ENCODE measurements at places on chromosomes 12 and 14.

- DNase-seq, result no peak
Measured at GRCh38 chr14:84375235-84375634, 1154.7 kb upstream of the FLRT2 start.

- no peak for DNase-seq
Measured at GRCh38 chr14:55771242-55771981, 191.4 kb downstream of the KTN1 start.

DNA sequence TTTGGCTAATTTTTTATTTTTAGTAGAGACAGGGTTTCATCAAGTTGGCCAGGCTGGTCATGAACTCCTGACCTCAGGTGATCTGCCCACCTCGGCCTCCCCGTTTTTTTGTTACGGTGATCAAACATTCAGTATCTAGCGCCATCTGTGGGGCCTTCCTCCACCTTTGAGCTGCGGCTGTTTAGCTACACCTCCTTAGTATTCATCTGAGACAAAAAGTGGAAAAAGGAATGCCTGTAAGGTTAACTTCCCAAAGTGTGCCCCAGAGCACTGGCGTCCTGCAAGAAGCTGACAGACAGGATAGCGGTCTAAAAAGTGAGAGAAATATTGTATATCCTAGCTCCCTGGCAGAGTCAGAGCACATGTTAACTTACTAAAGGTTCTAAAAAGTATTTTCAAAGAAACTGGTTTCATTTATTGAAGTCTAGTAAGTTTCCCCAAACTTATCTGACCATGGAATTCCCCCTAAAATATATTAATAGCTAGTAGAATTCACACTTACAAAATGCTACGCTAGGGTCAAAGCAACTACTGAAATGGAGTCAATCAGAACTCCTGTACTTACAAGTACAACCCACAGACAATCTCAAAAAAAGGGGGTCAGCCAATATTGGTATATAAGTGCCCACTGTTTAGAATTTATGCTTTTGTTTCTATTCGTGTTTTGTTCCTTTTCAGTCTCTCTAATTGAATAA, 59.1 kb downstream of the DUSP16 start:
- DNase-seq, result peak; percentile 24

DNA sequence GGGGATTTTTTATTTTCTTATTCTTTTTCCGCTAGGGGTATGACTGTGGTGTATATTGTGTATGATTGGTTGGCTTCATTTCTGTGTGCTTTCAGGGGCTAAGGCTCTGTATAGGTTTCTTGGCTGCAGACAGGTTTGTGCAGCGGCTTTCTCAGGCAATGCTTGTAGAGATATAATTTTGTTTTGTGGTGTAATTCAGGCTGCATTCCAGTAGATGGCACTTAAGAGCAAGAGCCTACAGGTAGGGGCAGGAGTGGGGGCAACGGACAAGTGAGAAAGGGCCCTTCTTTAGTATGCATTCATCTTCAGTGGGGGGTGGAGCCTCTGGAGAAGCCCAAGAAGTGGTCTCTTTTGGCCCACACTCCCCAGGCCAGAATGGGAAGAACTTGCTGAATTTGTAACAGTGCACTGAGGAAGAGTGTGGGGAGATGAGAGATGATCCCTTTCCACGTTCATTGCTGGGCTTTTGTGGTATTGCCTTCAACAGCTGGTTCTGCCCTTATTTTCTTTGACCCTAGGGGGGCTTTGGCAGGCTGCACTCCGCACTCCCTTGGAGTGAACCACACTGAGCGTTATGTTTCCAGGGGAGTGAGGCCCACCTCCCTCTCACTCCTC, 78.6 kb downstream of the IFNG-AS1 start:
- no peak for DNase-seq

- no peak for DNase-seq
Measured at GRCh38 chr12:113899561-113900471, 66.3 kb downstream of the RBM19 start.

DNA sequence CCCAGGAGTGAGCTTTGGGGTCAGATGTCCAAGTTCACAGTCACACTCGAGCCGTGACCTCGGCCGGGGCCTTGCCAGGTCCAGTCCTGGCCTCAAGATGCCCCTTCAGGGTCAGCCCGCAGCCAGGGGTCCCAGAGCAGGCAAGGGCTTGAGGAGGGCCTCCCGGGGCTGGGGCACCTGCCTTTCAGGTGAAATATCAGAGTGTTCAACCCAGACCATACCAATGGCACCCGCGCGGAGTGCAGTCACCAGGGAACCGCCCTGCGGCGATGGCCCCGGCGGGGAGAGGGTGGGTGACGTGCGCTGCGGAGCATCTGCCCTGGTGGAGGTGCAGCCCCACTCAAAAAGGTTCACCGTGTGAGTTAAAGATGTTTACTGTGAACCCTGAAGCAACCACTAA, 16.9 kb downstream of the LRCOL1 start:
- DNase-seq, result no peak

- DNase-seq, result no peak
Measured at GRCh38 chr14:78383060-78383459, 212.9 kb downstream of the NRXN3 start.

- DNase-seq, result no peak
Measured at GRCh38 chr14:55711175-55711811, 131.3 kb downstream of the KTN1 start.

DNA sequence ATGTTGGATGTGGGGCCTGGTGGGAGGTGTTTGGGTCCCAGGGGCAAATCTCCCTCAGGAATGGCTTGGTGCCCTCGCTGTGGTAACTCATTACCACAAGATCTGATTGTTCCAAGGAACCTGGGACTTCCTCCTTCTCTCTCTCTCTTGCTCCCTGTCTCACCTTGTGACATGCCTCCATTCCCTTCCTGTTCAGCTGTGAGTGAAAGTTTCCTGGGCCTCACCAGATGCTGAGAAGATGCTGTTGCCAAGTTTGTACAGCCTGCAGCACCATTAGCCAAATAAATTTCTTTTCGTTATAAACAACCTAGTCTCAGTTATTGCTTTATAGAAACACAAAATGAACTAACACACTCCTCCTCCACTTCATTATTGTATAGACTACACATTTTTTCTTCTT, 759.8 kb upstream of the MDGA2 start:
- no peak for DNase-seq

DNA sequence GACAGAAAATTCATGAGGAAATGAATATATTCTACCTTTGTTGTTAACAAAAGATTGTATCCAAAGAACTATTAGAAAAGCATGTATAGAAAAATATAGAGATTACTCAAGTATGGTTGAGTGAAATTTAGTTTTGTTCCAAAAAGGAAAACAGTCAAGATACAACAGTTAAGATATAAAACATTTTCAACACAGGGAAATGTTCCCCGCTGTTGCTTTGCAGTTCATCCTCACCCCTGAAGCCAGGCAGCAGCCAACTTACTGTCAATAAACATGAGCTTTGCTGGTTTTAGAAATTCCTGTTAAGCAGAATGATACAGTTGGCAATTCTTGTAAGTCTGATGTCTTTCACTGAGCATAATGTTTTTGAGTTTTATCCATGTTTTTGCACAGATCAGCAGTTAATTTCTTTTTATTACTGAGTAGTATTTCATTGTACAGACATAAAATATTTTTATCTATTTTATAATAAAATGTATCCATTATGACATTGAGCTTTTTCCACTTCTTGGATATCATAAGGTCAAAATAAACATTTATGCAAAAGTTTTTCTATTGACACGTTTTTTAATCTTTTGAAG, 1.2 kb upstream of the CLEC2B start:
- no peak for DNase-seq

- no peak for DNase-seq
Measured at GRCh38 chr12:62841846-62842245, 93.1 kb downstream of the PPM1H start.

DNA sequence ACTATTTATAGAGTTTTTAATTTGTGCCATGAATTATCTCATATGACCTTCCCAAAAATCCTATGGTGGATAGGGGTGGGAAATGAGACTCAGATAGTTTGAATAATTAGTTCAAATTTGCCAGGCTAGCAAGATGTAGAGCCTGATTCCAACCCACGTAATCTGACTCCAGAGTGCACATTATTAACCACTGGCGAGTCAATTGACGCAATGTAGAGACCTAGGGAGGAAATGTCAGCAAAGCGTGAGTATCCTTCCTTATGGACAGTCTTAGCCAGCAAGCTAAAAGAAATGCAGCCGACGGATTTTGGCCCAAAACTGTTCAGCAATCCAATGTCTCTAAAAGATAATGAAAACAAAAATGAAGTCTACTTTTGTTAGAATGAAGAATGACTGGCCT, 193.3 kb upstream of the KRR1 start:
- no peak for DNase-seq

- no peak for DNase-seq
Measured at GRCh38 chr12:104006929-104007328, 41.3 kb downstream of the TDG start.

GRCh38 chr14:74275241-74275841, 27.4 kb downstream of the ABCD4 start:
- DNase-seq, result no peak

DNA sequence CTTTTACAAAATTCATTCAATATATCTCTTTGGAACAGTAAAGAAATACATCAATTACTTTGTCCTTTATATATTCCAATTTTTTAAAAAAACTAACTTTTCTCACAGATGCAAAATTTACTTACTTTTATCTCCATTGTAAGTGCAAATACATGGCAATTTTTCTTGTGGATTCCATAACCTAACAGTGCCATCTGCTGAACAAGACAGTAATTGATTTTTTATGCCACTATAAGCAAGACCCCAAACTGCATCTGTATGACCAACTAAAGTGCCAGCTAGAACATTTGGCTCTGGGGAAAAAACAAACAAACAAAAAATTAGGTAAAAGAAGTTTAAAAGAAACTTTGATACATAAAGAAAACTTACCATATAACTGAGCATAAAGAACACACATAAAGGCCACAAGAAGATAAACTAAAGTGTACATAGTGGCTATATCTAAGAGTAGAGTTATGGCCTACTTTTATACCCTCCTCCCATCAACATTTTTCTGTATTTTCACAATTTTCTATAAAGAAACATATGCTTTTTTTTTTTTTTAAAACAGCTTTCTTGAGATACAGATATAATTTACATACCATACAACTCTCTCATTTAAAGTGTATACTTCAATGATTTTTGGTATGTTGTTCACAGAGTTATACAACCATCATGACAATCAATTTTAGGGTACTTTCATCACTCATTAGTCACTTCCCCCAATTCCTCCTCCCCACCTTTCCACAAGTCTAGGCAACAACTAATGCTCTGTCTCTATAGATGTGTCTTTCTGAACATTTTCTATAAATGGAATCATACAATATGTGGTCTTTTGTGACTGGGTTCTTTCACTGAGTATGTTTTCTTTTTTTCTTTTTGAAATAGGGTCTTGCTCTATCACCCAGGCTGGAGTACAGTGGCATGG, 32.6 kb downstream of the COCH start:
- no peak for DNase-seq

DNA sequence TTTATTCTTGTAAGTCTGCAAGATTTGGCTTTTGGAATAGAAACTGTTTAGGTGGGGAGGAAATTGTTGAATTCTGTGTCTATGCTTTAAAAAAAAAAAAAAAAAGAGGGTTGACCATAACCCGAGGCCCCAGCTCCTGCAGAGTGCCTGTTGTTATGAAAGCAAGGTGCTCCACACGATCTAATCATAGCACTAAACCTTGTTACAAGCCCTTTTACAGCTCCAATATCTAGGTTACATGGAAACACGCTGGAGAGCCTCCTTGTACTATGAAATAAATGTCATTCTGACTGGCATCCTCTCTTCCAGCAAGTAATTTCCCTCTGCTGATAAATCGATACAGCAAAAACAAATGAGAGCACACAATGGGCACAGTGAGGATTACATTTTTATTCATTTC, 303.1 kb upstream of the SOX5 start:
- DNase-seq, result no peak

- DNase-seq, result no peak
Measured at GRCh38 chr12:57006809-57007475, 596 bp upstream of the ZBTB39 start.

- no peak for DNase-seq
Measured at GRCh38 chr12:74328623-74329022, 209.0 kb upstream of the ATXN7L3B start.

DNA sequence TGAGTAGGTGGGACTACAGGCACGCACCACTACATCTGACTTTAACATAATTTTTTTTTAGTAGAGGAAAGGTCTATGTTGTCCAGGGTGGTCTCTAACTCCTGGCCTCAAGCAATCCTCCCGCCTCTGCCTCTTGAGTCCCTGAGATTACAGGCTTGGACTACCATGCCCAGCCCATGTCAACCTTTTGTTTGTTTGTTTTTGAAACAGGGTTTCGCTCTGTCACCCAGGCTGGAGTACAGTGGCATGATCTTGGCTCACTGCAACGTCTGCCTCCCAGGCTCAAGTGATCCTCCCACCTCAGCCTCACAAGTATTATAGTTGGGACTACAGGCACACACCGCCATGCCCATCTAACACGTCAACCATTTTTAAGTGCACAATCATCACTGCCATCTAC, 29.2 kb downstream of the PITPNM2 start:
- DNase-seq, result no peak

- DNase-seq, result no peak
Measured at GRCh38 chr14:92511453-92512238, 1.9 kb upstream of the RIN3 start.

- no peak for DNase-seq
Measured at GRCh38 chr12:76055393-76055792, 23.8 kb upstream of the PHLDA1 start.

All from GM10248 (cell line).